GM12878 (cell line): ENCODE measurements at places on chromosomes 4 and X. TPM values are rescaled to one million over a fixed set of nuclear protein-coding genes. Genes with fewer than 3 reads are reported as not detected.

P2RY10 gene
- 72.2 TPM in 2 replicates for total RNA-seq

KCND1 gene
- total RNA-seq = 0.61 and 0.97 TPM in 2 replicates

ACE2 gene
- total RNA-seq = not detected in 2 replicates

IL3RA gene
- total RNA-seq = 19.5 and 21.1 TPM in 2 replicates

GLUD2 gene
- total RNA-seq = 0.10 and 0.13 TPM in 2 replicates

CLGN gene
- total RNA-seq = 0.61 and 0.64 TPM in 2 replicates

SLC9A7 gene
- total RNA-seq = 52.6 and 57.2 TPM in 2 replicates

RTL9 gene
- total RNA-seq = 0.19 and 0.21 TPM in 2 replicates

NDNF gene
- total RNA-seq = 0.08 and 0.26 TPM in 2 replicates

SLC34A2 gene
- total RNA-seq = 0.59 and 1.3 TPM in 2 replicates

PDGFC gene
- total RNA-seq = 0.18 TPM in 1 of 2 replicates, not detected in the other

CORIN gene
- total RNA-seq = not detected in 2 replicates

SLC2A9 gene
- 0.43 and 1.2 TPM in 2 replicates for total RNA-seq

NLGN4X gene
- 0.11 and 0.21 TPM in 2 replicates for total RNA-seq

WFS1 gene
- 4.1 and 4.6 TPM in 2 replicates for total RNA-seq

GPR173 gene
- total RNA-seq = 0.10 and 0.11 TPM in 2 replicates

TEX13B gene
- not detected in 2 replicates for total RNA-seq

PDCL2 gene
- not detected in 2 replicates for total RNA-seq

FBXO8 gene
- total RNA-seq = 13.1 and 13.6 TPM in 2 replicates

MAEA gene
- total RNA-seq = 61.7 and 63.1 TPM in 2 replicates

PPP1R2C gene
- not detected in 2 replicates for total RNA-seq

S100P gene
- total RNA-seq = 0.37 and 0.90 TPM in 2 replicates

SAGE1 gene
- total RNA-seq = 0.08 TPM in 1 of 2 replicates, not detected in the other

SPON2 gene
- total RNA-seq = 9.3 and 10.2 TPM in 2 replicates

TIMM8A gene
- 26.1 and 29.1 TPM in 2 replicates for total RNA-seq

PLS3 gene
- total RNA-seq = 161 and 164 TPM in 2 replicates

ADGRL3 gene
- total RNA-seq = not detected in 2 replicates

KIF4A gene
- total RNA-seq = 22.3 and 22.9 TPM in 2 replicates

HS3ST1 gene
- 0.18 and 0.80 TPM in 2 replicates for total RNA-seq

PAGE2 gene
- not detected in 2 replicates for total RNA-seq

TEX13D gene
- total RNA-seq = 0.15 and 0.24 TPM in 2 replicates

TMEM47 gene
- 0.10 TPM in 1 of 2 replicates, not detected in the other for total RNA-seq

MAGEB1 gene
- total RNA-seq = not detected in 2 replicates

PFKFB1 gene
- 0.35 and 0.38 TPM in 2 replicates for total RNA-seq

CXorf49 gene
- total RNA-seq = not detected in 2 replicates

SOWAHB gene
- 0.05 and 0.10 TPM in 2 replicates for total RNA-seq

FRMPD4 gene
- total RNA-seq = not detected in 2 replicates

ZCCHC18 gene
- 1.7 and 2.6 TPM in 2 replicates for total RNA-seq

MAOB gene
- 0.21 TPM in 1 of 2 replicates, not detected in the other for total RNA-seq

SLITRK2 gene
- total RNA-seq = not detected in 2 replicates
